NCI-H2081 (cell line): ENCODE measurements at places on chromosomes 16 and 17.

- no peak for DNase-seq
Observed at GRCh38 chr16:57178196-57178595, 7.6 kb downstream of the PSME3IP1 start.

DNA sequence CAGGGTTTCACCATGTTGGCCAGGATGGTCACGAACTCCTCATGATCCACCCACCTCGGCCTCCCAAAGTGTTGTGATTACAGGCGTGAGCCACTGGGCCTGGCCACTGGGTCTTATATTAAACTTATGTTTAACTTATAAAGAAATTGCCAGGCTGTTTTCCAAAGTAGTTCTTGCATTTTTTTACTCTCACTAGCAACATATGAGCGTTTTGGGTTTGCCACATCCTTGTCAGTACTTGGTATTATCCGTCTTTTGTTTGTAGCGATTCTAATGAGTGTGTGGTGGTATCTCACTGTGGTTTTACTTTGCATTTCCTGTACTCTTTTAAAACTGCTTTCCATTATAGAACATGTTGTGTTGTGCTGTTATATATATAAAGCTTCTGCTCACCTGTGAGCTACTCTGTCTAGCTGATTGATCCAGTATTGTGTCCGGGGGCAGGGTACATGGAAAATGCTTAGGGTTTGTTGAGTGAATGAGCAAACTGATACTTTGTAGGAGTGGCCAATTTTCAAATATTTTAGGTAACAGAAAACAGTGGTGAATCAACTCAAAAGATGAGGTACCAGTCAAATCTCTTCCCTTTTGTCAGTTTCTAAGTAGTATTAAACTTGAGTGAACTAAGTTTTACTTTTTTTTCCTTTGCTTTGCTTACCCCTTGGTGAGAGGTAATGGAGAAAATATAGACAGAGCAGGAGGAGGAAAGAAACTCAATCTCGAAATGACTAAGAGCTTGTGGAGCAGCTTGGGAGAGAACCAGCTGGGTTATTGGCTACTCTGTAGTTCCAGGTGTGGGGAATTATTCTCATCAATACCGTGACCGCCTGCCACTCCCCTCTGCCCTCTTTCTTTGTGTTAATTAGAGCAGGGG, 75.8 kb downstream of the PITPNC1 start:
- DNase-seq = peak; percentile 30

DNA sequence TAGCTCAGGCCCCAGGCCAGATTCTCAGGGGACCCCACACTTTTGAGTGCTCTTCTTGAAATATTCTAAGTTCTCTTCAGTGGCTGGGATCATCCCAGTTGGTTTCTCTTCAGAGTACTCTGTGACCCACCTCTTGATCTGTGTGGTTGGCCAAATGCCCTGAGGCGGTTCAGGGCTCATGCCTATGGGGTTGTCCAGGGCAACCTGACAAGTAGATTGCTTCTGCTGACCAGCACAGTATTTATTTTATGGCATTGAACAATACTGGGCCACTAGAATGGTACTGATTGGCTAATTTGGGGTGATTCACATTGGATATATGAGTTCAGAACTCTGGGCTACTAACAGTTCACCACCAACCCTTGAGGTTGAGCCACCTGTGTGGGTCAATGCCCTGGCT, 7.4 kb upstream of the GOSR2 start:
- DNase-seq = no peak

DNA sequence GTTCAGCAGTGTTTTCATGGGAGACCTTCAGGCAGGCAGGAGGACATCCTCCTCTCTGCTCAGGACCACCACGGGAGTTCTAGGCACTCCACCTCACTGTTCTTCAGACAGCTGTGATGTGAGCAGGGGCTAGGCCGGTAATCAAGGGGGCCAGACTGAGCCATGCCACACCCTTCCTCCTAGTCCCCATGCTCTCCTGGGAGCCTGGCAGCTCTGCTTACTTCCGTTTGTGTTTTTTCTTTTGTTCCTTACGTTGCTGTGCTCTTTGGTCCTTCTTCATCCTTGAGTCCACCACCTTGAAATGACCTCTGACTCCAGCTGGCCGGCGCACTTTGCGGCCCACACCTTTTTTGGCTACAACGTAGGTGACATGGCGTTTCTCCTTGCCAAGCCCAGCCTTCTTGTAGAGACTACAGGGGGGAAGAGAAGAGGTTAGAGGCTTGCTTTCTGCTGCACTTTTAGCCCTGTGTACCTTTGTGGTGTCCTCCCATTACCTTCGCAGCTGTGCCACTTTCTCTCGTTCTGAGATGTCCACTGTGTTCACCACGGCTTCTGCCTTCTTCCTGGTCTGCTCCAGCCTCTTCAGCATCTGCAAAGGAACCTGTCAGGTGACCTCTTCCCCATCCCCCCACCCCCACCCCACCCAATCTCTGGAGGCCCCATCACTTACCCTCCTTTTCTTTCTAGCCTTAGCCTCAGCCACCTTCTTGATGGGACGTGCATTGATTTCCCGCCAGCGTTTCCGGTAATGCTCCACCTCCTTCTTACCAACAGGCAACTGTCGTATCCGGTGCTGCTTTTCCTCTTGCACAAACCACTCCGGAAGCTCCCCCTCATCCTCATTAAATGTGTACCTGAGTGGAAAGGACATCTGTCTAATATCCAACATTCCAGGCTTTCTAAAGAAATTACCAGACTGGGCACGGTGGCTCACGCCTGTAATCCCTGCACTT, 7.4 kb upstream of the PSMC5 start:
- no peak for DNase-seq

DNA sequence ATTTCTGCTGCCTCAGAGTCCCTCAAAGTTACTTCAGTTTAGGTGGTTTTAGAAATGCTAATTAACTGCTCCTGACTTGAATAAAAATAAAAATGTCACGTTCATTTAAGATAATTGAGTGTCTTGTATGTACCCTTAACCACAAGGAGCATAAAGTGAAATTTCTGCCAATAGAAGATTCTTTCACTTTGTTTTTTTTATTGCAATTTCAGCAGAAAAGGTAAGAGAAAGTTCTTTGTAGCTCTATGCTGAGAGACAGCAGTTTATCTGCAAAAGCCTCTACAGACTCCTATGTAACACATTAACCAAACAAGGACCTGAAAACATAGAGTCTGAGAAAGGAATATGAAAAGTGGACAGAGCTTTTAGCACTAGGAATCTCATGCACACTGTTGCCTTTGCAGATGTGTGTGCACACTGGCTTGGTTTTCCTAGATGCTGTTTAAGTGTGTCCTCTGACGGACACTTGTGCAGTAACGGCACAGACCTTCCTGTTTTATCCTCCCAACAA, 11.6 kb downstream of the ARHGAP44 start:
- no peak for DNase-seq

DNA sequence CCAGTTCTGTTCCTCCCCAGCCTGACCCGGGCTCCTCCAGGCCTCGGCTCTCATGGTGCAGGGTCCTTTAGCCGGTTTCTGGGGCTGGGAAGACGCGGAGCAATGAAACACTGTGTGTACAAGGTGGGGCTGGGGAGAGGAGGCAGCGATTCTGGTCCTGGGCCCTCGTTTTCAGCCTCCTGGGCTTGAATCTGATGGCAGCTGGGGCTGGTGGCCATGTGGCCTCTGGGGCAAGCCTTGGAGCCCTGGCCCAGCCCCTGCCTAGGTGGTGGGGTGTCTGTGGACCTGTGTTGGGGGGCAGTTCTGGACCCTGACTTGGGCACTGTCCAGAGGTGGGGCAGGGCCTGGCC, 4.1 kb downstream of the FOXJ1 start:
- DNase-seq = no peak

GRCh38 chr17:64470625-64471024, 21.7 kb downstream of the MILR1 start:
- no peak for DNase-seq

DNA sequence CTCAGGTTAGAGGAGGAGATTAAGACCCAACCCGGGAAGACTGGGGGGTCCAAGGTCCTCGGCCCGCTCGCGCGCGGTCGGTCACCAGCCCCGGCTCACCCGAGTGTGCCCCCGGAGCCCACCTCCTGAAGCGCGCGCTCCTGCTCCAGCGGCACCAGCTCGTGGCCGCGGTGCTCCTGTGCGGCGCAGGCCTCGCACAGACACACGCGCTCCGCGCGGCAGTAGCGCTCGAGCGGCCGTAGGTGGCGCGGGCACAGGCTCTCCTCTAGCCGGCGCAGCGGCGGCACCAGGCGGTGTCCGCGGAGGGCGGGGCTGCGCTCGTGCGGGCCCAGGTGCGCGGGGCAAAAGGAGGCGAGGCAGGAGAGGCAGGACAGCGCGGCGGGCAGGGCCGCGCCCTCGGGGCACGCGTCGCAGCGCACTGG, 618 bp downstream of the TRIM47 start:
- peak; percentile 72 for DNase-seq

DNA sequence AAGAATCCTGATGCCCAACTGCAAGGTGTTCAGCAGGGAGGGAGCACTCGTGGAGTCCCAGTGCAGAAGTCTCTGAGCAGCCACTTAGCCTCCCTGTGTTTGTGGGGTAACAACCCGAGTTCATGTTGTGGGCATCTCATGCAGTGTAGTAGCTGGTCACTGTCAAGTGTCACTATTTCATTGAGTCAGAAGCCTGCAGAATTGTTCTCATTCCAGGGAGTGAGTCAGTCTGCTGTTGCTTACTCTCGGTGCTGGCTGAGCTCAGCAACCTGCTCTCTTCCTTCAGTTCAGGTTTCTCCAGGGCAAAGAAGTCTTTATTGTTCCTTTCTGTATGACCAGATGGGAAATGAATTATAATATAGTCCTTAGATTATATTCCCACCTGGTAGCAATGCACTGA, 24.1 kb downstream of the HMOX2 start:
- DNase-seq = no peak

DNA sequence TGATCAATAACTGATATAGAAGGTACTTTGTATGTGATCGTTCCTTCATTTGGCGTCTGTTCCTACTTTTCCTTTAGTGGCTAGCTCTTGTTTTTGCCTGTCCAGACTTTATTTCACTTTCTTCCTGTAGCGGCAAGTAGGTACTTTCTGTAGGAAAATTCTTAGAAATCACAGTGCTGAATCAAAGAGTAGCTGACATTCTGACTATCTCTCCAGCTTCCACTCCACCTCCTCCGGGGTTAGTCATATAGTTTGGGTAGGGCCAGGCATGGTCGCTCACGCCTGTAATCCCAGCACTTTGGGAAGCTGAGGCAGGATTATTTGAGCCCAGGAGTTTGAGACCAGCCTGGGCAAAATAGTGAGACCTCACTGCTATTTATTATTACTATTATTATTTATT, 29.9 kb upstream of the PAFAH1B1 start:
- no peak for DNase-seq

DNA sequence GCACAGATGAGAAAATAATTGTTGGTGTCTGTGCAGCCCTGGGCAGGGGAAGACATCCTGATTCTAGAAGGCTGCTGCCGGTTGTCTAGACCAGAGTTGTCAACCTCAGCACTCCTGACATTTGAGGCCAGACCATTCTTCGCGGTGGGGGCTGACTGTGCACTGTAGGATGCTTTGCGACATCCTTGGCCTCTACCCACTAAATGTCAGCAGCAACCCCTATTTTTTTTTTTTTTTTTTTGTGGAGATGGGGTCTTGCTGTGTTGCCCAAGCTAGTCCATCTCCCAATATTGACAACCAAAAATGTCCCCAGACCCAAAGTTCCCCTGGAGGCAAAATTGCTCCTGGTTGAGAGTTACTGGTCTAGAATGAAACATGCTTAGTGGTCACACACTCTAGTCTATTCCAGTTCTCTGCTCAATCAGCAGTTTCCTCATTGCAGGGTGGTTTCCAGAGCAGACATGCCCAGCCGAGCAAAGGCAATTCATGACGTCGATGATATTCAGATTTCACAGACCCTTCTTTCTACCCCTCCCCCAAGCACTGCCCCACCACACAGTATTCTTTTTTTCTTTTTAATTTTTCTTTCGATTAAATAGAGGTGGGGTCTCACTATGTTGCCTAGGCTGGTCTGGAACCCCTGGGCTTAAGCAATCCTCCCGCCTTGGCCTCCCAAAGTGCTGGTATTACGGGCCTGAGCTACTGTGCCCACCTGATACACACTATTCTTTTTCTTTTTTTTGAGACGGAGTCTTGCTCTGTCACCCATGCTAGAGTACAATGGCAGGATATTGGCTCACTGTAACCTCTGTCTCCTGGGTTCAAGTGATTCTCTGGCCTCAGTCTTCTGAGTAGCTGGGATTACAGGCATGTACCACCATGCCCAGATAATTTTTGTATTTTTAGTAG, 9.0 kb downstream of the C17orf99 start:
- no peak for DNase-seq

- no peak for DNase-seq
Observed at GRCh38 chr16:87086156-87086555, 231.0 kb downstream of the C16orf95 start.

- no peak for DNase-seq
Observed at GRCh38 chr16:30186444-30186781, 3.0 kb downstream of the CORO1A start.

- DNase-seq = no peak
Observed at GRCh38 chr17:56890390-56890789, 23.5 kb downstream of the TRIM25 start.

GRCh38 chr16:30605158-30605557, 5.0 kb downstream of the ZNF689 start:
- no peak for DNase-seq

GRCh38 chr16:12257926-12258561, 281.5 kb downstream of the SNX29 start:
- DNase-seq = peak; percentile 33

- DNase-seq = peak; percentile 94
Observed at GRCh38 chr17:44820631-44821212, 9.4 kb downstream of the GJC1 start.

- peak; percentile 54 for DNase-seq
Observed at GRCh38 chr16:2028620-2029220, 2.0 kb downstream of the NHERF2 start.
